ENCODE measurements at places on chromosomes 13 and 19.

DNA sequence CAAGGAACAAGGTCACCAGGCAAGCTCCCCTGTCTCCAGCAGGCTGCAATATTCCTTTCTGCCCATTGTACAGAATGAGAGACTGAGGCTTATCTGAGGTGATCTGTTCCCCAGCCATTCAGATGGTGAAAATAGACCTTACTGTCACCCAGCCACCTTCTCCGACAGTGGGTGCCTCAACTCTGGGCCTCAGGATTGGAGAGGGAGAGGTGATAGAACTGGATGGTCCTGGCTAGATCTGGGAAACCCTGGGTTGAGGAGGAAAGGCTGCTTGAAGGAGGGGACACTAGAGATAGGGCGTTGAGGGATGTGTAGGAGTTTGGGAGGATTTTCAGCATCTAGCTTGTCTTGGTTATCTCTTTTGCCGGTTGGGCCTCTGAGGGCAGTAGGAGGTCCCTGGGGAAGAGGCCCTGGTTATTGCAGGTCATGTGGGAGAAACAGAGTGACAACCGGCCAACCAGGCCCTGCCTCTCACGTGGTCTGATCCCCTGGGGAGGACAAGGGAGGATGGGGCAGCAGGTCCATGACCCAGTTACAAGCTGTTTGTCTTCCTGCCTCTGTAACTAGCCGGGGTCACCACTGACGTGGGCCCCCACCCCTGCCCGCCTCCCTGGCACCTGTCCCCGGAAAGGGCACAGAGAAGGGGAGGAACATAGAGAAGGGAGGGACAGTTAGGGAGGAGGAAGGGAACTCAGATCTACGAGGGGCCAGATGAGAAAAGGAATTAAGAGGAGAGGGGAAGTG is 8.2 kb downstream of the NFIC start:
- no peak for DNase-seq

DNA sequence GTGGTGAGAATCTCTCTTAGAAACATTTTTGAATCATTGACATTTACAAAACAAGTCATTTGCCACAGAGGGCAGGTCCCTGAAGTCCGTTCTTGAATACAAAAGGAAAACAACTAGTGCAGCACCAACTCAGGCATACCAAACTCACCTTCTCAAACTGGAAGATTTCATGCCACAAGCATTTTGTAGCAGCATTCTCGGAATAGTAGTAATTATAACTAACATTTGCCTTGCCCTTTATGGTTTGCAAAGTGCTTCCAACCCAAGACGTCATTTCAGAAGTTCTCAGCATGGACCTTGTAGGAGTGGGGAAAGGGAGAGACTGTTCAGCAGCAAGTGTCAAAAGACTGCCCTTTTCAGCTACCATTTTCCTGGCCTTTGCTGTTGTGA is 344.6 kb downstream of the RFC3 start:
- no peak for DNase-seq

DNA sequence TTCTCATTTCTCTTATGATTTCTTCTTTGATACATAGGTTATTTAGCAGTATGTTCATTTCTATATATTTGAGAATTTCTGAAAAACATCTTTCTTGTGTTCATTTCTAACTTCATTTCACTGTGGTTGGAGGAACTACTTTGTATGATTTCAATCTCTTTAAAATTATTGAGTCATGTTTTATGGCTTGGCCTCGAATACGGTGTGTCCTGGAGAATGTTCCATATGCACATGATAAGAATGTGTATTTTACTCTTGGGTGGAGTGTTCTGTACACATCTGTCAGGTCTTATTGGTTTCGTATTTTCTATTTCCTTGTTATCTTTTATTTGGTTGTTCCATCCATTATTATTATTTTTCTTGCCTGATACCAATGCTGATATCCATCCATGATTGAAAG is 22.9 kb downstream of the DNM2 start:
- DNase-seq, result no peak

DNA sequence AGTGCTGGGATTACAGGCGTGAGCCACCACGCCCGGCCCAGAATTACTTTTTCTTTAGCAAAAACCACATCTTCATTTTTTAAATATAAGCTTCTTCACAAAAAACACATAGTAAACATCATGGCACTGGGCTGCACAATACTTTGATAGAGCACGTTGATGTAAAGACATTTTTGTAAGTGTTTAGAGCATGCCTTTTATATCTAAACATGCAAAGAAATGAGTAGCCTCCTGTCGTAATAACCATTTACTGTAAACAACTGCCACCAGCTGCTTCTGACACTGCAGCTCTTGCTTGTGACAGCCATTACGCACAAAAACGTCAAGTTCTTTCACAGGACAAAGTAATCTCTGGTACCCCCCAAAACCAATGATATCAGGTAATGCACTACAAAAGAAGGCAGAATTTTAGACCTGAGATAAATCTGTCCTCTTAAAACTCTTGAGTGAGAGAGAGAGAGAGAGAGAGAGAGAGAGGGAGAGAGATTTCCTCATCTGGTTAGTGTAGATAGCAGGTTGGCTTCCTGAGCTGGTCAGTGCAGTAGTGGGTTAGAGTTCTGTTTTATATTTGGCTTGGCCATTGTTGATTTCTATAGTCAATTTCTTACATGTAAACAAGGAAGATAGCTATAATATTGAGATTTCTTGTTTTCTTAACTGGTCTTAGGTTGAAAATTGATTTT is 6.7 kb upstream of the ZNF548 start:
- no peak for DNase-seq

DNA sequence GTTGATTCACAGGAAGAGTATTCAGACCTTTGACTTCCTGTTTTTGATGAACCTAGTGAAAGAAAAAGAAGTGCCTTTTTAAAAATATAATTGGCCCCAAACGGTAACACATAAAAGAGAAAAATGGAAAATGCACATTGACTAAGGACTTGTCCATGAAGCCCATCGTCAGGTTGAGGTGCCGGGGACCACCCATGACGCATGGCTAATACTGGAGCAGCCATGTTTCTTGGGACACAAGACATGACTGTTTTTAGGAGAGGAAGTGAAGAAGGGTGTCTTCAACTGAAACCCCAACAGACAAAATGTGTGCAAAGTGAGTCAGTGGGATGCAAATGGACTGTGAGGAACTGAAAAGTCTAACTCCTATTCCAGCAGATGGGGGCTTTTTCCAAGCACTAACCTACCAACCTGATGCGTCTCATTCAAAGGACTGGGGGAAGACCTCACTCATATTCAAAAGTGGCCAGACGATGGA is 459.4 kb downstream of the FOXO1 start:
- no peak for DNase-seq

DNA sequence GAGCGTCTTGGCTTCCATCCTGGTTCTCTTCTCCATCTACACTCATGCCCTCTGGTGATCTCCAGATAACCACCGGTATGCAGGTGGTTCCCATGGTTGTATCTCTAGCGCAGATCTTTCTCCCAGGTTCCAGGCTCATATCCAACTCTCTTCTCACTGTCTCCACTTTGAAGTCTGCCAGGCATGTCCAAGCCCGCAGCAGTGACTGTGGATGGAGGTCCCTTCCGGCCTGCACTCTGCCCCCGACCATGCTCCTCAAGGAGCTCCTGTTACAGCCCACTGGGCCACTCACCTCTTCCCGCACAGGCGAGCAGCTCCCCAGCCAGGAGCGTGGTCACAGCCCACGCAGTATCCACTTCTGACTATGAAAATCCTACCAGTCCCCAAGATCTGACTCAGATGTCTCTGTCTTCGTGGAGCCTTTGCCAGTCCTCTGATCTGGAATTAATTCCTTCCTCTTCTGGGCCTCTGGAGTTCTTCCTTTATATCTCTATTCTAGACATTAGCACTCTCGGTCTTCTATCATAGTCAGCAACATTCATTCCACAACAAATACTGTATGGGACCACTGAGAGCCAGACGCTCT is 100.2 kb downstream of the TEX26 start:
- no peak for DNase-seq

DNA sequence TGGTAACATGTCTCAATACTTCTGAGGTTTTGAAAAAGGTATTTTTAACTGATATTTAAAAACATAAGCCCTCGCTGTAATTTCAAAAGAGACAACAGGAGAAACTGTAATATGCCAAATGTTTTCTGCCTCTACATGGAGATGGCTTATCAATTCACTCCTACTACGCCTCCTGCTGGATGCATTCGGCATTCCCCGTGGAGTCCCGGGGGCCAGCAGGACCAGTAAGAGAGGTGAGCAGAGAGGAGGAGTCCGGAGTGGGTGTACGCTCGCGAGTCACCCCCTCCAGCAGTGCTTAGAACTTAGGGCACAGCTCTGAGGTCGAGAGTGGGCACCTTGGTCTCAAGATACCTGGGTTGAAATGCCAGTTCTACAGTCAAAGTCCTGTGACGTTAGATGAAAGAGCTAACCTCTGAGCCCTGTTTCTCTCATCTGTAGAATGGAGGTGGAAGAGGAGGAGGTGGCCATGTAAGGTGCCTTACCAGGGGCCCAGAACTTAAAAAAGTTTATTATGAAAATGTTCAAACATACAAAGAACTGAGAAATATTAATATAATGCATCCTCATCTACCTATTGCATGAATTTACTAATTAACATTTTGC is 110.2 kb downstream of the STK24 start:
- DNase-seq, result peak; percentile 46

DNA sequence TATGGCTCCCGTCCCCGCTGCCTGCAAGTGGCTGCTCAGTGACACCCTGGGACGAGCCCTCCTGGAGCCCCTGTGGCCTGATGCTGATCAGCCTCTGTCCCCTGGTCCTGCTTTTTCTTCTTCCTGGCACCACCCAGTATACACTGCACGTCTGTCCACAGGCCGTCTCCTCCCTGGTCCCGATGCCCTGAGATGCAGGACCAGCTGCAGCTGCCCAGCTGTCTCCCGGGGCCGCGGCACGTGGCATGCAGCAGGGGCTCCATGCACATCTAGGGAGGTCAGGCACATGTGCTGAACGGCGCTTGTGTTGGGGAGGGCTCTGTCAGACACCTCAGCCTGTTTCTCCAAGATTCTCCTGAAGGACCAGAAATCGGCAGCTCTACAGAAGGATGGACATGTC is 30.2 kb downstream of the ZFR2 start:
- DNase-seq, result no peak

DNA sequence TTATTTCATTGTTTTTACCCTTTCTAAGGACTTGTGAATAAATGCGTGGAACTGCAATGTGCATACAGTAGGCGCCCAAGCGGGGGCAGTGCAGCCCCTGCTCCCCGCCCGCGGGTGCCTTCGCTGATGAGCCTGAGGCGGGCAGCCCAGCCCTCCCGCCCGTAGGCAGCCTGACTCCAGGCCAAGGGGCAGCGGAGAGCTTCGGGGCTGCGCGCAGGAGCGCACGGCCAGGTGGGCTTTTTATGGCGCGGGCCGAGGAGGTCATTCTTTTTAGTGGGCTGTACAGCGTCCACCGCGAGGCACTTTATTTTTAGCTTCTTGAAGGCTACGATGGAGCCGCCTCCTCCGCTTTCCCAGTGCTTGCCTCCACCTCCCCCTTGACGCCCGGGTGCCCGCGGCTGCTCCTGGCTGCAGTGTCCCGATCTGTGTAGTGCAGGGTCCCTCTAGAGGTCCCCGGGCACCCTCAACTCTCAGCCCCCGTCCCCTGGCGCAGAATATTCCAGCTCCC is 60.5 kb downstream of the CCNE1 start:
- no peak for DNase-seq

DNA sequence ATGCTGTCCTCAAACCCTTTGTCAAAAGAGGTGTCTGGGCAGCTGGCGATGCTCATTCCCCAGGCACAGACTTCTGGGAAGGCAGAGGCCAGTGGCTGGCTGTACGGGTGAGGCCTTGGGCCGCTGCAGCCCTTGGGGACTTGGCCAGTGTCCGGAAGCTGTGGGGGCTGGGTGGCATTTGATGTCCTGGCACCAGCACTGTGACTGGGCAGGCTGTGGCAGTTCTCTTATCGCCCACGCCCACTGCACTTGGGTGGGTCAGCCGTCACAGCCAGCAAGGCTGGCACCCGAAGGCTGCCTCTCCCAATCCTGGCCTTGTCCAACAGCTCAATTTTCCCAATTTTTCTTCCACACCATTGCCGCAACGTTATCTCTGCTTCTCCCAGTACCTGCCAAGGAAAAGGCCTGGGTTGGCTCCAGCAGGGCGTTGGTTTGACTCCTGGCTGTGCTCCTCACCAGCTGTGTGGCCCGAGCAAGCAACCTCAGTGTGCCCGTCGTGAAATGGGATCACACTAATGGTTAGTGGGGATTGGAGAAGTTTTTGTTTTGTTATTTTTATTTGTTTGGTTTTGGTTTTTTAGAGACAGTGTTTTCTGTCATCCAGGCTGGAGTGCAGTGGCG is 12.7 kb upstream of the SLC44A2 start:
- no peak for DNase-seq

- DNase-seq, result no peak
Observed at GRCh38 chr13:113080901-113081521, 24.6 kb upstream of the F7 start.

DNA sequence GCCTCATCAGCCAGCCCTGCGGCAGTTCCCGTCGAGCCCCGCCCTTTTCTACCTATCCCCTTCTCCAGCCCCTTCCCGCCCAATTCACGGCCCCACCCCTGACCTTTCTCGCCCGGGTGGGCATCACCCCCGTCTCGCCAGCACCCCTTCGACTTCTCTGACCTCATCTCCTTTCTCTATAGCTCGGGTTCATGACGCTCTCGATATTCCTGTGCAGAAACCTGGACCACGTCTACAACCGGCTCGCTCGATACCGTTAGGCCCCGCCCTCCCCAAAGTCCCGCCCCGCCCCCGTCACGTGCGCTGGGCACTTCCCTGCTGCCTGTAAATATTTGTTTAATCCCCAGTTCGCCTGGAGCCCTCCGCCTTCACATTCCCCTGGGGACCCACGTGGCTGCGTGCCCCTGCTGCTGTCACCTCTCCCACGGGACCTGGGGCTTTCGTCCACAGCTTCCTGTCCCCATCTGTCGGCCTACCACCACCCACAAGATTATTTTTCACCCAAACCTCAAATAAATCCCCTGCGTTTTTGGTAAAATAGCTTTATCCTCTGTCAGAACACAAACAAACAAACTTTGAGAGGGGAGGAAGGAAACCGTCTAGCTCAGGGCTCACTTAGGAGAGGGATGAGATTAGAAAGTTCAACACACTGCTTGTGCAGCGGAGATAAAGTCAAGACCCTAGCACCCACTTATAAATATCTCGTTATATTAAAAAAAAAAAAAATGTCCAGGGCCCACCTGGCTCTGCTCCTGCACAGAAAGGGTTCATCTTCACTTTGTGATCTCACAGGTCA is 5.1 kb downstream of the CD37 start:
- DNase-seq, result no peak

DNA sequence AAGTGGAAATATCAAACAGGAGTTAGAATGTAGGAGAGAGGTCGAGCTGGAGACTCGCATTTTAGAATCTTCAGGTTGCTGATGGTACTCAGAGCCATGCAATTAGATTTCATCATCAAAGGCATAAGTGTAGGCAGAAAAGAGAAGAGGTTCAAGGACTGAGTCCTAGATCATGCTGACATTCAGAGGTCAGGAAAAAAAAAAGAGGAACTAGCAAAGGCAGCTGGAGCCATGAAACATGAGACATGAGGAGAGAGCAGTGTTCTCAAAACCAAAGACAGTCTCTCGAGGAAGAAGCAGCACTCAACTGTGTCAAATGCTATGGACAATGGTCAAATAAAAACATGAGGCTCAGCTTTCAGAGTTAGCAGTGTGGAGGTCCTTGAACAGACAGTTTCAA is 12.4 kb upstream of the TPP2 start:
- DNase-seq, result no peak

- DNase-seq, result no peak
Observed at GRCh38 chr13:44758630-44759383, 182.7 kb upstream of the TSC22D1 start.

Measured in activated T-cell treated with anti-CD3 and anti-CD28 coated beads for 4 hours (primary cell).